ENCODE measurements at places on chromosomes 2 and 18.

- DNase-seq, result peak; percentile 67
Measured at GRCh38 chr2:150167711-150168110, 319.8 kb downstream of the RND3 start.

DNA sequence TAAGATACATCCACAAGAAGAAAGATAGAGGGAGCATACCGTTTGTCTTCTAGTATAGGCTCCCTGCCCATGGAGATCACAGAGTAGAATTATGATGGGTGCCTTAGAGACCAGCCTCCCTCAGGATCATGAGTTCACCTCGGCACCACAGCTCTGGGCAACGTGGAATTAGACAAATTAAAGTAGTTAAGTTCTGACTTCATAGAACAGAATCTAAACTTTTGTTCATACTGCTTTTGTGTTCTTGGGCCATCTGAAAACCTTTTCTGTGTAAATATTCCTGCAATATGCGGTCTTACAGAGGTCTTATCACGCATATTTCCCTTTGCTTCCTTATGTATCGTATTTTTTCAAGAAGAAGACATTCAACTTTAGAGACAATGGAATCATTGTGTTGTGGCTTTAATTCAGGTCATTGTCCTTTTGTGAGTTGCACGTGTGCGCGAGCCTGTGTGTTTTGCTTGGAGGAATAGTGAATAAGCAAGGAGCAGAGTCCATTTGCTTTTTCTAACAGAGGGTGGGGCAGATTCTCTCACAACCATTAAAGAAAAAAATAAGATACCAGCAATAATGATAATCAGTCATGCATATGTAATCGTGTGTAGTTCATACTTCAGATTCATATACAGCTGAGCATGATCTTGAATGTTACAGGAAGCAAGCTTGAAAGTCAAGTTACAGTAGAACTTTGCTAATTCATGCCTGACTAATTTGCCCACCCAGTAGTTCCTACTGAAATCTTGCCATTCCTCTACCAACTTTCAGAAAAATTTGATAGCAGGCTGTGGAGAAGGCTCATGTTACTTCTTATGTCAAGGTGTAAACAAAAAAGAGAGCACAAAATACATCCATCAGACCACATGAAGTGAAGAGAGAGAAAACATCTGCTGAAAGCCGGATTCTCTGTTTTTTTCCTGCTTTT is 243.6 kb downstream of the NEDD4L start:
- no peak for DNase-seq

- no peak for DNase-seq
Measured at GRCh38 chr2:219944866-219945265, 317.4 kb downstream of the SLC4A3 start.

DNA sequence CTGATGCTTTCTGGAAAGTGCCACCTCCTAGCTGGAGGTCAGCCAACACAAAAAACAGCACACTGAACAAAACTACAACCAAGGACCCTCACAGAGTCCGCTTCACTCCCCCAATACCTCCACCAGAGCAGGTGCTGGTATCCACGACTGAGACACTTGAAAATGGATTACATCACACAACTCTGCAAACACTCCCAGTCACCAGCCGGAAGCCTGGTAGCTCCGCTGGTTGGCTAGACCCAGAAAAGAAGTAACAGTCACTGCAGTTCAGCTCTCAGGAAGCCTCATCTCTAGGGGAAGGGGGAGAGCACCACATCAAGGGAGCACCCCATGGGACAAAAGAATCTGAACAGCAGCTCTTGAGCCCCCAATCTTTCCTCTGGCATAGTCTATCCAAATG is 175.4 kb downstream of the LCLAT1 start:
- DNase-seq, result no peak

GRCh38 chr2:232466221-232466620 is 10.3 kb downstream of the ALPI start:
- no peak for DNase-seq

GRCh38 chr2:61948661-61949457 is 43.4 kb downstream of the COMMD1 start:
- no peak for DNase-seq

GRCh38 chr2:236673126-236673822 is 103.6 kb downstream of the ACKR3 start:
- DNase-seq, result no peak

DNA sequence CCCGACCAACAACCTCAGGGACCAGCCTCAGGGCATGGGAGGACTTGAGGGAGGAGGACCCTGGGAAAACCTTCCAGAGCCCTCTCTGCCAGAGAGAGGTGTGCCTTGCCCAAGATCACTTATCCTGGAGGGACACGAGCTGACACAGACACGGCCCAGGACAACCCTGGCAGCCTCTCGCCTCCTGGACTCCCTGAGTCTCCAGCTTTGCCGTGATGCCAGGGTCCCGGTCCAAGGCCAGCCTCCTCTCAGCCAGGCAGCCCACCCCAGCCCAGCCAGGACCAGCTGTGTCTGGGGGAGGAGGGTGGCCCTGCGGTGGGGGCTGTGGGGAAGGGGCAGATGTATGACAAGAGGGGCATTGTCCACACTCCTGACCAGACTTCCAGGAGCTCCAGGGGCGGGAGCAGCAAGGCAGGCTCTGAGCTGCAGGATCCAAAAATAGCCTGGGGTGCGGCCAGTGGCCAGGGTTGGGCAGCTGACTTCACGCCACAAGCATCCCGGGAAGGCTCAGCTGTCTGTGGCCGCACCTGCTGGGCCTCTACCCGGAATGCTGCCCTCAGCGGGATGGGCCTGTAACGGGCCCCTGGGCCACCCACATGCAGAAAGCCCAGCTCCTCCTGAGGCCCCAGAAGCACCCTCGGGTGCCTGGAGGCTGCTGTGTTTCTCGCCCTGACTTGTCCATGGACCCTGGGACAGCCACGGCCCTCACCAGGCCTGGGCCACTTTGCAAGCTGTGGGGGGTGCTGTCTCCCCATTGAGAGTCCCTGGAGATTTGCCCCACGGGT is 65.5 kb upstream of the GPC1 start:
- DNase-seq, result peak; percentile 98

DNA sequence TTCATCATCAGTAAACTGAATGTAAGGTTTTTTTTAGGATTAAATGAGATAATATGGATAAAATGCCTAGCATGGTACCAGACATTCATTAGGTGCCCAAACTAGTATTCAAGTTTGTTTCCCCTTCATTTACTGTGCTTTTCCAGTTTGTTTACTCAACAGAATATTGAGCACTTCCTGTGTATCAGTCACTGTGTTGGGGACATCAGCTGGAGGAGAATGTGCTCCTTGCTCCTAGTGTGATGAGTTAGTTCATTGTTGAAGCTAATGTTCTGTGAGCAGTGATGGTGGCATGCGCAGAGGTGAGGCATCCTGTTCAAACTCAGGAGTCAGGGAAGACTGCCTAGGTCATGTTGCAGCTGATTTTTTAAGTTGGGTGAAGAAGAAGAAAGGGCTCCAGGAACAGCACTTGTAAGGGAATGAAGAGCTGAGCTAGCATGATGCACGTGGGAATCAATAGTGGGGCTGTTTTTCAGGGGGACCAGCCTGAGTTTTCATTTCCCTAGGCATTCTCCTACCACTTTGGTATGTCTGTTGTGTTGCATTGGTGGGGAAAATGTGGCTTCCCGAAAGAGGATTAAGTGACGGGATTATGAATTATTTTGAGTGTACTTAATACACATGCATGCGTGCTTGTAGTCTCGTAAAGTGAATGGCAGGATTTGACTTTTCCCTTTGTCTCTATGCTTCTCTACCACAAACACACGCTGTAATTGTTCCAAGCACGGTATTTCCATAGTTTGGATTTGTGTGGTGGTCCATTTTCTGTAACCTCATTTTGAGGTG is 23.7 kb downstream of the TTLL4 start:
- no peak for DNase-seq

DNA sequence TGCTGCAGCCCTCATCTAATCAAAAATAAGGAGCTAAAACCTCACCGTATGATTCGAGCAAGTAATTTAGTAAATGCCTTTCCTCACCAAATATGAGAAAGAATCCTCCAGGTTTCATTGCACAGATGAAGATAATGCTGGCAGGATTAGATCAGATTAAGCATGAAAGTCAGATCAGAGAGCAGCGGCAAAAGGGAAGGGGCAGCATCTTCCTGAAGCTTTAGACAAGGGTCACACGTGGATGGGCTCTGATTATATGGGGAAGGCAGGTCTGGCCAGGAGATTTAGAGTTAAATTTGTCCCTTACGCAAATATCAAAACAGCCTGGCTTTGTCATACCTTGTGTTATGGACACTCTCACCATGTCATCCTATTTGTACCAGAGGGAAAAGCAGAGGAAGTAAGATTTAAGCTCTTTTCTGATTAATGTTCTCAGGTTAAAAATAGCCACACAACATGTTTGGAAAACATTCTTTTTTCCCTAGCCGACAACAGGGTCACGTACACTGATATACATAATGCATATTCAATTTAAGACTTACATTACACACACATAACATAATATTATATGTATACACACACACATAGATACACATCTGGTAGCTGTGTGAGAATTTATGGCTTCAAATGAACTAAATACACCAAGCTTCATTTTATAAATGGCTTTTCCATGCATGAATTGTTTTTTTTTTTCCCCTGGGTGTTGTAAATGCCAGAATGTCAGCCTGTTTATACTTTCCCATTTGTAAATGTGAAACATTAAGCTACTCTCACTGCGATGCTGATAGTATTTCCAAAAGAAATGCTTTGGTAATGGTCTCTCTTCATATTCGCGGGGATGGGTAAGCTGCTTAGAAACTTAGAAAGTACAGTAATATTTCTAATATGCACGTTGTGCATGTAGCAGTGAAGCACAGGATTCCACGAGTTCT is 196.3 kb upstream of the SIX3 start:
- DNase-seq, result no peak

DNA sequence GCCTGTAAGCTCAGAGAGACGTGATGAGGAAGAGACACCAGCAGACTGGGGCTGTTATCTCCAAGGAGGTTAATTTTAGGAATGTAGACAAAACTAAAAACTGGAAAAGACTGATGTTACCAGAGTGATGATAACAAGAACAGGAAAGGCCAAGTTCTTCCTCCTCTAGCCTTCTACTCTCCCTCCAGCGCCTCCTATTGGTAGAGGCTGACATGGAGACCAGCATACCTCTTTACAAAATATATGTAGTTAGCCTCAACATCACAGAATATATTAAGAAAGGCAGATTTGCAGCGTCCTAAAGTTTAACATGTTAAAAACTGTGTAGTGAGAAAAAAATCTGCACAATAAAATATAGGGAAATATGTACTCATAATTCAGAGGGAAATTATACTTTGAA is 66.0 kb downstream of the TCF4 start:
- DNase-seq, result no peak

GRCh38 chr2:9463698-9464034 is 10.7 kb upstream of the IAH1 start:
- no peak for DNase-seq

- DNase-seq, result peak; percentile 75
Measured at GRCh38 chr2:64975232-64975821, 13.9 kb upstream of the SLC1A4 start.

GRCh38 chr18:60090170-60090569 is 190.4 kb downstream of the PMAIP1 start:
- DNase-seq, result no peak

GRCh38 chr2:5666798-5667197 is 25.4 kb upstream of the SOX11 start:
- DNase-seq, result no peak
